ENCODE measurements at places on chromosomes 2 and 18.

DNA sequence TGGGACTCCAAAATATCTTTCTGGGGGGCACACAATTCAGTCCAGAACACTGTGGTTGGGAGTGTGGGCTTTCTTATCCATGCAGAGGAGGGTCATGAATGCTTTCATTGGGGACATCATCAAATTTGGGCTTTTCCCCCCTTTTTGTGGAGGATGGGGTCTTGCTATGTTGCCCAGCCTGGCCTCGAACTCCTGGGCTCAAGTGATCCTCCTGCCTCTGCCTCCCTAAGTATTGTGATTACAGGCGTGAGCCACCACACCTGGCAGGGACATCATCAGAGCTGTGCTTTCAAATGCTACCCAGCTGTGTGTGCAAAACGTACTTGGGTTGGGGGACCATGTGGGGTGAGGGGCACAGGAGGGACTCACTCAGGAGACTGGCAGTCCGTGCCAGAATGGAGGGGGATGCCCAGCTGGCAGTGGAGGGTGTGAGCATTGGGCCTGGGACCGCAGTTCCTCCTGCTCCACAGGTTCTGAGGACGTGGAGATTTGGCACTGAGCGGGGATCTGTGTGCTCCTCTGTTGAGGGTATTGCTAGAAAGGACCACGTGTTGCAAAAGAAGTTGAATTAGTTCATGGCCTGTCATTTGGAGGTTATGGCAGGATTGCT lies 24.4 kb downstream of the EMILIN2 start:
- DNase-seq = no peak

- no peak for DNase-seq
Measured at GRCh38 chr18:22790545-22791309, 142.4 kb upstream of the RBBP8 start.

DNA sequence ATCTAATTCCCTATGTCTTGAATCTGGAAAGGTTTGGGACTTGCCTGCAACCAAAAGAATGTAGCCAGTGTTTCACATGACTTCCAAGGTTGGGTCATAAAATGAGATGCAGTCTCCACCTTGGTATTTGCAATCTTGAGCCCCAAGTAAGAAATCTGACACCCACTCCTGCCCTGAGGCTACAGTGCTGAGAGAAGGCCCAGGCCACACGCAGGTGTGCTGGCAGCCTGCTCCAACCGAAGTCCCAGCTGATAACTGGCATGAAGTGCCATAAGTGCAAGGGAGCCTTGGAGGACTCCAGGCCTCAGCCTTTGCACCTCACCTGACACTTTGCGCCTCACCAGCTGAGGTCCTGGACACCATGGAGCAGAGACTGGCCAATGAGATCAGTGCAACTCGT lies 182.7 kb downstream of the ANAPC1 start:
- no peak for DNase-seq

DNA sequence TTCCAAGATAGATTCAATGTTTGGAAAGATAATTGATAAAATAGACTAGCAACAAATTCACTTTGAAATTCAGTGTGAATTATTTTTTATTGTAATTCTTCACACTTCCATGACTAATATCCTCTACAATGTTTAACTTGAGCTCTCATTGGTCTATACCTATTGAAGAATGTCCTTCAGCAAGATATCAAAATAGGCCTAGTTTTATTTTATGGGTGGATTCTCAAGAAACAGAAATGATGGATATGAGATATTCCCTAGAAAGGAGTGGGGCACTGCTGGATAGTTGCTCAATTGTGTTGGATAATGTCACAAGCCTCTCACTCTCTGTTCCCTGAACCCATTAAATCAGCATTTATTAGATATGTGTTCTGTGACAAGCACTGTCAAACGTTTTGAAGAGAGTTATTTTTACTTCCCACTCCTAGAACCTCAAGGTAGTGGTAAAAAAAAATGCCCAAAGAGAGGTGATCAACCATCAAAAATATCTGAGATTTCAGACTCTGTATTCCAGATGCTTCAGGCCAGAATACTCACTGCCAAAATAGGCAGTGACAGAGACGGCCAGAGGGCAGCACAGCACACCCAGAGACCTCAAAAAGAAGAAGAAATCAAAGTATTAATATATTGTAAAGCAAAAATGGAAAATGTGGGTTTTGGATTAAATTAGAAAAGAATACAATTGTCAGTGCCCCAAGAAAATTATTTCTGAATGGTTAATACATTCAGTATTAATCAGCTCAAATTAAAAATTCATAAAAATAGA lies 87.5 kb downstream of the TRIB2 start:
- DNase-seq = no peak

GRCh38 chr2:86772611-86773010 lies 18.1 kb downstream of the CD8A start:
- DNase-seq = no peak

GRCh38 chr18:41073372-41073954 lies 881.6 kb upstream of the PIK3C3 start:
- DNase-seq = no peak

- DNase-seq = no peak
Measured at GRCh38 chr18:48036226-48036625, 105.8 kb upstream of the SMAD2 start.

DNA sequence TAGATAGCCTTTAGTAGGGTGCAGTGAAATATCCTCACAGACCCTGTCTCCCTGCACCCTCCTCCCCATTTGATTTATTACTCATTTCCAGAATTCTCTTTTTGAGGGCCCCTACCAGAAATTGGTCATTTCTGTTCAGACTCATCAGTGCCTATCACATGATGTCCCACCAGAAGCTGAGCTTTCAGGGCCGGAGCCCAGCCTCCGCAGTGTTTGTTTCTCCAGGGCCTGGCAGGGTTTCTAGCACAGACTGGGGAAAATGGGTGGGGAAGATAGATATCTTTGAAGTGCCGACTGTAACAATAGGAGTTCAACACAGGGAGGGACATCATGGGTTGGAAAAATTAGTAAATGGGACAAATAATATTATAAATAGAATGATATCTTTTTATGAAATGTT lies 208.0 kb downstream of the PTGR3 start:
- no peak for DNase-seq

DNA sequence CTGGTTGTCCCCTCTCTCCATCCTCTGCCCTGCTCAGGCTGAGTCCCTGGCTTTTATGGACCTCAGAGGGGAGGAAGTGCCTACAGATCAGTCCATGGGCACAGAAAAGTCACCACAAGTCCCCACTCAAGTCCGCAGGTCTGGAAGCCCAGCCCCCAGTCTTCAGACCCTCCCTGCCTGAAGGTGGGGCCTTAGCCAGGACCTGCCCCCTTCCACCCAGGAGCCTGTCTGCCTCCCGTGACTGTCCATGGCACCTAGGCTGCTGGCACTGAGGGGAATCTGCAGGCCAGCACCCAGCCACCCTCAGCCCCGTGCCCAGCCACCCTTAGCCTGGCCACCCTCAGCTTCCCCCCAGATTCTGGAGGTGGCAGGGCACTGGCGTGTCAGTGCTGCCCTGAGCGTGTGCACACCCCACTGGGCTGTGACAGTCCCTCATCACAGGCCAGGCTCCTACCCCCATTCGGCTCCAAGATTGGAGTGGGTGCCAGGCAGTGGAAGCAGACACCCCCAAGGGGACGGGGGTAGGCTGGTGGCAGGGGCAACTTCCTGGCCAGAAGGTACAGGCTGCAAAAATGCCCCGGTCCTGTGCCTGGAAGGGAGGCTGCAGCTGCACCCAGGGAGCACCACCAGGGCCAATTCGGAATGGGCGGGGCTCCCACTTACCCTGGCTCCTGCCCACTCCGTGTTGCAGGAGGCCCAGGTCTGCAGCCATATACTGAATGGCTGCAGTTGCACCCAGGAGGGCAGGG lies 154.7 kb upstream of the RMP24 start:
- DNase-seq = no peak

GRCh38 chr2:204108330-204108751 lies 171.8 kb downstream of the ICOS start:
- peak; percentile 45 for DNase-seq

- no peak for DNase-seq
Measured at GRCh38 chr18:25166113-25166512, 185.9 kb downstream of the ZNF521 start.

DNA sequence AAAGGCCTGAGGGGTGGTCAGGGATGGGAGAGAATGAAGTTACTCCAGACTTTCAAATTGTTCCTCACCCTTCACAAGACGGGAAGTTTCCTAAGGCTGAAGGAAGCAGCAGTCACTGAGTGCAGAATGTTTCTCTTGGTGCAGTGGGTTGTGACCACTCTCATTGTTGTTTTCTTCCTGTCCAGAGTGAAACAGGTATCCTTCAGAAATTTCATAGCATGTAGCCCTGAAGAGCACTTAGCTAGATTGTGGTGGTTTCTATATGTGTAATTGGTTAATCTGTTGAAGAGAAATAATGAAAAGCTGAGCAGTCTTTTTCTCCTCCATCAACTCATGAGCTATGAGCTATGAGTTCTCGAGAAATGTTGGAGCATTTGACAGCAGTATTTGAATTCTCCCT lies 96.8 kb downstream of the GPD2 start:
- no peak for DNase-seq

DNA sequence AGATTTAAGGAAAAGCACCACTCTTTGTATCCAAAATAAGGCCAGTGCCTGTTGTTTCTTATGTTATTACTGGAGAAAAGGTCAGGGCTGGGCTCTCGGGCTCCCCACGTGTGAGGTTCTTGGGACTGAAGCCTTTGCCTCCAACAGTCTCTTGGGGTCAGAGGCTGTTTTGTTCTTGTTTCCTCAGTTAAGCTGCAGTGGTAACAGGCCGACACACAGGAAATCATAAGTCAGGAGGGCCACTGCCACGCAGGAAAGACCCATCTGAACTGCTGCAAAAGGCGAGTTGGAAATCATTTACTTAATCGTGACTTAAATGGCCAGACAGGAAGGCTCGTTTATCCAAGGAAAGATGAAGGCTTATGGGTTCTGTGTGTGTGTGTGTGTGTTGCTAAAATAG lies 30.3 kb upstream of the IL37 start:
- no peak for DNase-seq

DNA sequence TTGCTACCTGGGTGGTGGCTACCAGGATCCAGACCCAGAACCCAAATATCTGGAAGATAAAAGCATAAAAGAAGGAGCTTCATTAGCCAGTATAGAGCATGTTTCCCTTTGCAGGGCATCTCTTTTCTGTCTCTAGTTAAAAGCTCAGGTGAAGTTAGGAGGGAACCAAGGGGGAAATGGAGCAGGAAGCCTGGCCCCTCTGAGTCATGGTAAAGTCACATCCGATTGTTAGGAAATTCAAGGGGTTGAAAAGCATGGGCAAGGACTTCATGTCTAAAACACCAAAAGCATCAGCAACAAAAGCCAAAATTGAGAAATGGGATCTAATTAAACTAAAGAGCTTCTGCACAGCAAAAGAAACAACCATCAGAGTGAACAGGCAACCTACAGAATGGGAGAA lies 126.9 kb downstream of the RPIA start:
- no peak for DNase-seq

- DNase-seq = no peak
Measured at GRCh38 chr2:7014174-7014640, 97.0 kb downstream of the RNF144A start.

GRCh38 chr2:75462721-75463120 lies 98.0 kb downstream of the EVA1A start:
- no peak for DNase-seq

DNA sequence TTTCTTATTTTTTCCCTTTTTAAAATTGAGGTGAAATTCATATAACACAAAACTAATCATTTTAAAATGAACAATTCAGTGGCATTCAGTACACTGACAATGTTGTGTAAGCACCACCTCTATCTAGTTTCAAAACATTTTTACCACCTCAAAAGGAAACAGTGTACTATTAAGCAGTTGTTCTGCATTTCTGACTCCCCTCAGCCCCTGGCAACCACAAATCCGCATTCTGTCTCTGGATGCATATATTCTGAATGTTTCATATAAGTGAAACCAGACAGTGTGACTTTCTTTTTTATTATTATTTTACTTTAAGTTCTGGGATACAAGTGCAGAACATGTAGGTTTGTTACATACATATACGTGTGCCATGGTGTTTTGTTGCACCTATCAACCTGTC lies 19.2 kb upstream of the TANK start:
- DNase-seq = no peak

Measured in HTR-8/SVneo (cell line).